ENCODE measurements at places on chromosomes 12 and 14.

GRCh38 chr14:61104358-61104757 lies 123.3 kb downstream of the SLC38A6 start:
- DNase-seq, result peak; percentile 40

DNA sequence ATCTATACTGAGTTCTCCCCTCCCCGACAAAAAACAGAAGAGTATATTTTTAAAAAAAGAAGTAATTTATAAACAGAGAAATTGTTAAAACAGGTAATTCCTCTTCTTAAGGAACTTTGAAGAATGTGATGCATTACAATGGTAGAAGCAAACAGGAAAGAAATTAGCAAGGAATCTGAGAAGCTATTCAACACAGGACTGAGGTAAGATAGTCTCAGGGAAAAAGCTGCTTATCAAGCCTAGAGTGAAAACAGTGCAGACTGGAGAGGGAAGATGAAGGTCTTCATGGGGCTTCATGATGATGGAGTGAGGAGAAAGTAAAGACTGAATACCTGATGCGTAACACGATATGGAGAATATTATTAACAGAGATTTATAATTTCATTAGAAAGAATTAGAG lies 880.0 kb downstream of the SLC16A7 start:
- DNase-seq, result no peak

GRCh38 chr12:112480931-112481330 lies 62.2 kb downstream of the PTPN11 start:
- DNase-seq, result no peak

DNA sequence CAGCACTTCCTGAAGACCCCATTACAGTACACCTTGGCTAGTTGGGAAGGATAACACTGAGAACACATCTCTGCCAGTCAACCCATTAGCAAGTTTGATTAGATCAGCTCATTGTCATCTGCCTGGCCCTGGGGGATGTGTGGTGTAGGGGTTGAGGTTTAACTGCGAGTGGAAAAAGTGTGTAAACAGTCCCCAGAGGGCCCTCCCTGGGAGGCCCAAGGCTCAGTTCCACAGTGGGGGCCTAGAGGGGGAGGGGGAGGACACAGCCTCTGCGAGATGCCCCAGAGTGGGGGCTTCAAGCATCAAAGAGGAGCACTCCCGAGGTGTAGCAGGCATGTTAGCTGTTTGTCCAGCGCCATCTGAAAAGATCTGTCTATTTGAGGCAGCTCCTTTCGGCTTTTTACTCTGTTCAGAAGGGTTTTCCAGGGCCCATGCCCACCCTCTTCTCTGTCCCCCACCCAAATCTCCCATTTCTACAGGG lies 344 bp downstream of the LPAR5 start:
- DNase-seq, result no peak

DNA sequence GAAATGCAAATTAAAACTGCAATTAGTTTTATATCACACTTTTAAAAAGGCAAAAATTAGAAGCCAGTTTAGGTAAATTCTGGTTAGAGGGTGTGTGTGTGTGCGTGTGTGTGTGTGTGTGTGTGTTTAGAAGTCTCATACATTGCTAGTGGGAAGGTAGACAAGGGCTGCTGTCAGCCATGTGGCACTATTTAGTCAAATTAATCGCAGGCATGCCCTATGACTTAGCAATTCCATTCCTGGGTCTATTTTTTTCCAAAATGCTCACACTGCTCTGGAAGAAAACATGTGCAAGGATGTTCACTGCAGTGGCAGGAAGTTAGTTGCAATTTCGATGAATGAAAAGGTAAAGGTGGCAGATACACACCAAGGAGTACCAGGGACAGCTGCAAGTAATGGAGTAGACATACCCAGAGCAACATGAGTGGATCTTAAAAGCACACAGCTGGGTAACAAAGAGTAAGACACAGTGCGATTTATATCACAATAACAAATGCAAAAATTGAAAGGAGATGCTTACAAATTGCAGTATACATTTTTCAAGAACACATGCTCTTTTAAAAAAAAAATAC lies 11.6 kb downstream of the CAPZA3 start:
- no peak for DNase-seq

- peak; percentile 1 for DNase-seq
Measured at GRCh38 chr14:49212721-49213120, 373.5 kb downstream of the RPS29 start.

GRCh38 chr12:45050751-45051571 lies at the start of gene DBX2:
DBX2 (minus strand) TSS chr12:45051099; CDS start chr12:45050927, 172 bp downstream.
- DNase-seq, result no peak

DNA sequence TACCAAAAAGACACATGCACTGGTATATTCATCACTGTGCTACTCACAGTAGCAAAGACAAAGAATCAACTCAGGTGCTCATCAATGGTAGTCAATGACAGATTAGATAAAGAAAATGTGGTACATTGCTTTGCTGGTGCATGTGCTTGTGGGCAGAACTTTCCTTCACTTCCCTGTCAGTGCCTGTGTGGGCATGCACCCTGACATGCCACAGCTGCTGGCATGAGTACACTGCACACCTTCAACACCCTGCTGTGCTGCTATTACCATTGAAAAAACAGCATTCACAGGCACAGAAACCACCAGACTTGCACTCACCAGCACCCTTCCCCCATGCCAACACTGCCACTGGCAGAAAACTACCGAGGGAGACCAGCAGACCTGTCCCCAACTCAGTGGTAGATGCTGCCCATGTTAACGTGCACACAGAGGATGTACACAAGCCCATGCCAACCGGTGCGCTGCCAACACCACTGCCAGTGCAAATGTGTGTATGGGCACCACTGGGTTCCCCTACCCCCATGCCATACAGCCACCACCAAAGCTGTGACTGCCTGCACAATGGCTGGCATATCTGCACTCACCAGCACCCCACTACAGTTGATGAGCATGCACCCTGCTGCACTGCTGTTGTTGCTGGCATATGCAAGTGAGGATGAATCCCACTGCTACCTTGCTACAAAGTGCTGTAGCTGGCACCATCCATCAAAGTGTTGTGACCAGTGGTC lies 57.4 kb downstream of the APOBEC1 start:
- no peak for DNase-seq

DNA sequence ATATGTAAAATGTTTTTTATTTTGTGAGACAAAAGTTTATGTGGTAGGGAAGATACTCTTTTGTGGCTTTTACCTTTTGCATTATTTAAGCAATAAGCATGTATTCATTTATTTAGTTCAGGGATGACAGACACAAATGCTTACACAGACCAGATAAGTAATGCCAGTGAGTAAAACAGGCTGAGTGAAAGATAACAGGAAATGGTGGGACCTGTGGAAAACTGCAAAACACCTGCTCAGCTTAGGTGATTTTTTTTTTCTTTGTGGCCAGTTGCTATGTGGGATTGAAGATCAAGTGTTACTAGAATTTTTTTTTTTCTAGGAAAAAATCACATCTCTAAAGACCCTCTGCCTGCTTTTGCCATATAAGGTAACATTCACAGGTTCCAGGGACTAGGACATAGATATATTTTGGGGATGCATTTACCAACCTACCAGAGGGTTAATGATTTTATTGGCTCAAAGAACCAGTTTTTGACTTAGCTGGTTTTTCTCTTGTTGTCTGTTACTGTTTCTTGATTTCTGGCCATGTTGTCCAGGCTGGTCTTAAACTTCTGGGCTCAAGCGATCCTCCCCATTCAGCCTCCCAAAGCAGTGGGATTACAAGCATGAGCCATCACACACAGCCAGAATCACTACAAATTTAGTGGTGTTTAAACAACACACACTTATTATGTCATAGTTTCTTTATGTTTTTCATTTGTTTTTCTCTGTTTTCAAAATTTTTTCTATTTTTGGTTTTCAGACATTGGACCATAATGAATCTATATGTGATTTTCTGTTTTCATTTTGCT lies 9.8 kb downstream of the PSMA6 start:
- DNase-seq, result no peak

DNA sequence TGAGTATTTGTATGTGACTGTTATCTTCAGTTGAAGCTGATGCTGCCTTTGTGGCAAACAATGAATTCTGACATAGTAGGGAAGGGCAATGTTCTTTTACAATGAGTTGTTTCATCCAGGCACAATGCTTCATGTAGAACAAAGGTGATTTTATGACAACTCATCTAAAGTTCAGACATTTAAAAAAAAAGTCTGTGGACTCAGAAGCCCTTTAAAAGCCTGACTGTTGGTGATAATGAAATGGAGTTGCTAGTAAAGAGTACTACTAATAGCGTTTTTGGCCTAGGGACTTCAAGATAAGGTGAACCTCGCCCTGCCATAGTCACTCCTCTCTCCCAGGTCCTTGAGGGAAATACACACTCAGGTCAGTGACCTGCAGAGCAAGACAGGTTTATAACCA lies 105.1 kb downstream of the AKAP6 start:
- no peak for DNase-seq

GRCh38 chr12:4420138-4420670 lies 25.4 kb downstream of the FGF6 start:
- DNase-seq, result no peak

Data from suppressor macrophage treated with lipopolysaccharide for 1 hour (primary cell).